ENCODE measurements at places on chromosomes 5 and 9. TPM values are rescaled to one million over a fixed set of nuclear protein-coding genes. Genes with fewer than 3 reads are reported as not detected.
A peak's percentile ranks its signal among the peaks of the same experiment; 100 is the strongest.

GRCh38 chr9:109574061-109574882 lies 76.2 kb upstream of the PTPN3 start:
- no peak for DNase-seq

- no peak for DNase-seq
These were observed 323.7 kb downstream of the ADAMTS6 start for GRCh38 chr5:65157906-65158603.

DNA sequence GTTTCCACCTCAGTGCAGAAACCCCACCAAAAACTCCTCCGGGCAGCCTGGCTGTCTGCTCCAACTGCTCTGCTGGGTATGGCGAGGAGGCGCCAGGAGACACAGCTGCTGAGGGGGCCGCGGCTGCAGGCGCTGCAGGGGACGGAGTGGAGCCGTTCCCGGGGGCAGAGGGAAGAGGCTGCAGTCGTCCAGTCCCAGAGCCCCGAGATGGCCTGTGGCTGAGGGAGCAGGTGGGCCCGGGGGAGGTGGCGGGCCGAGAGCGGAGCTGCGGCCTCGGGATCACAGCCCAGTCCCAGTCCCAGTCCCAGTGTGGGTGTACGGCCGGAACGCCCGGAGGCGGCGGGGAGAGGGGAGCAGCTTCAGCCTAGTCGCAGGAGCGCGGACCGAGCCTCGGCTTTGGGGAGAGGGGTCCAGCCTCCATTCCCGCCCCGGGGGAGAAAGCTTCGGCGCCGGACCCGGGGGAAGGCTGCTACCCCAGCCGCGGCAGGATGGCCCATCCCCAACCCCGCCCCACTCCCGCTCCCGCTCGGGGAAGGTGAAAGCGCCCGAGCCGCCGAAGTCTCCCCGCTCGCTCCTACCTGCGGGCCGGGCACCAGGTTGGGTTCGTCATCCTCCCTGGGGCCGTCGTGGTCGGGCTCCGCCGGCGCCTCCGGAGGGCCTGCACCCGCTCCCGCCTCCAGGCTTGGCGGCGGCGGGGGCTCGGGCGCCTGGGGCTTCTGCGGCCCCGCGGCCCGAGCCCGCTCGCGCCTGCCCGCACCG lies 513 bp downstream of the FAM193B start:
- DNase-seq = peak; percentile 60

DNA sequence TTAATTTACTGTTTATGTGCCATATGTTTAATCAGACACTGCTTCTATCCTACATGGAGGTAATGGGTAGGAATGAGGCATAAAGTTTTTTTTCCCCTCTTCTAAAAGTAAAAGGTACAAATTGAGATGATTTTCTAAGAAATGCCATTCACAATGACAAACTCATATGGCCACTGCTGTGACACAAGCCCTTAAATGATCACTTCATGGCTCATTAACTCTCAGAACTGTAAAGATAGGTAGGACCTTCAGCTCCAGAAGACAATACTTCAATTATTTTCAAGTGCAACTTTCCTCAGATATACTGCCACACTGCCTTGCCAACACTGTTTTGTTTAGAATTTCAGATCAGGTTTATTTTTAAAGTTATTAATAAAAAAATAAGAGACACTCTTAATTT lies 362.9 kb upstream of the ZNF608 start:
- no peak for DNase-seq

DNA sequence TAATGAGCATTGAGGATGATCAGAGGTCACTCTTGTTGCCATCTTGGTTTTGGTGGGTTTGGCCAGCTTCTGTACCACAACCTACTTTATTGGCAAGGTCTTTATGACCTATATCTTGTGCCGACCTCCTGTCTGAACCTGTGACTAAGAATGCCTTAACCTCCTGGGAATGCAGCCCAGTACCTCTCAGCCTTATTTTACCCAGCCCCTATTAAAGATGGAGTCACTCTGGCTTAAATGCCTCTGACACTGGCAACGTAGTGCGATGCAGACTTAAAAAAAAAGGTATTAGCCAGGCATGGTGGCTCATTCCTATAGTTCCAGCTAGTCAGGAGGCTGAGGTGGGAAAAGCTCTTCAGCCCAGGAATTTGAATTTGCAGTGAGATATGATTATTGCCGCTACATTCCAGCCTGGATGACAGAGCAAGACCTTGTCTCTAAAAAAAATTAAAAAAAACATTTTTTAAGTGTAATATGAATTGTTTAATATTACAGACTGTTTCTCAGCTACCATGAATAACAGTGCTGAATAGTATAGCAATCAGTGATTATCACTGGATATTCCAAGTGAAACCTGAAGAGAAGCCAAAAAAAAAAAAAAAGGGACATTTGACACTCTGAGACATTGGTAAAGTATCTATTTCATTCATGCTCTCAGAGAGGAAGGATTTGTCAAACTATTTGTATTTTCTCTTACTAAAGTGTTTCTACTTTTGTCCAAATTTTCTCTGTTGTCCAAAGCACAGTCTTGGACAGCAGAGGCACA lies 18.3 kb upstream of the STOM start:
- DNase-seq = no peak

DNA sequence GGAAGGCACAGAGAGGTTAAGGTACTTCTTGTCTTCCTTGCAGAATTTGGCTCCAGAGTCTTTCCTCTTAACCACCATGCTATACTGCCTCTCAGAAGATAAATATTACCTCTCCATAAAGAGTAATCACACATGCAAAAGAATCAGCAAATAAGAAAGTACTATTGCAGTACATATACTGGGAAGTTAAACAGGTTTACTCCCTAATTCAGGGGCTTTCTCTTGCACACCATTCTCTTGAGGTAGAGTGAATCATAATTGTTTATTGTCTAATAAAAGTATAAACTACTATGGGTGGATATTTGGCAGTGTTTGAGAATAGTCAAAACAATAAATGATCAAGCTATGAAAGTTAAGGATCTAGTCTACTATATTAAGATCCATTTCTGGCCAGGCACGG lies 40.4 kb downstream of the SPINK5 start:
- DNase-seq = no peak

DNA sequence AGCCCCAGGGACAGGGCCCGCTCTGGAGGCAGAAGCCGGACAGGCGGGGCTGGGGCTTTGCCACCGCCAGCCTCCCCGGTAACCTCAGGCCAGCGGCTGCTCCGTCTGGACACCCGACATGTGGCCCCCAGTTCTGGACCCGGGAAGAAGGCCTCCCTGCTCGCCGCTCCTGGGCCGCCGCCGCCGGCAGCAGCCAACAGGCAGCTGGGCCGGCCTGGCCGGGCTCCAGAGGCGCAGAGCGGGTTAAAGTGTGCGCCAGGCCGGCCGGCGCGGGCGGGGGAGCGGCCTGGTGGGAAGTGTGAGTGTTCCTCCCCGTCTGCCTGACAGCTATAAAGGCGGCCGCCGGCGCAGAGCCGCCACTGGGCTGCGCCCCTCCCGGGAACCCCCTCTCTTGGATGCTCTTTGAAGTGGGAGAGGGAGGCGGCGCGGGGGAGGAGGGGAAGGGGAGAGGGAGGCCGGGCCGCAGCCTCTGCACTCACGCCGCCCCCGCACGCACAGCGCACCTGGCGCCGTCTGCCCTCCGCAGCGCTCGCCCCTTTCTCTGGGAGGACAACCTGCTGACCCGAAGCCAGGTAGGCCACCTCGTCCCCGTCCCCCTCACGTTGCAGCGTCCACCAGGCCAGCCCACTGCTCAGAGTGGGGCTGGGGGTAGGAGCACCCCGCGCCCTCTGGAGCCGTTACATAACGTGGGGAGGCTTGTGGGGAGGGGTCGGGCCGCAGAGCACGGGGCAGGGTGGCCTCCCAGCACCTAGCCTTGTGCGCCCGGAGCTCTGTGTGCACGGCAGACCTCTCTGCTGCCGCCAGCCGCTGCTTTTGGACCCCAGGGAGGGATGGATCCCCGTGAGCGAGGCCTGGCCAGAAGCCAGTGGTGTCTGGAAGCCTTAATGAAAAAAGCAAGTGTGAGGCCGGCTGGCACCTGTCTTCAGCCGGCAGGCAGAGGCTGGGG lies at the start of gene ADAMTSL2:
ADAMTSL2 (plus strand) TSS at position 359 of the 946 bp plus-strand sequence. CDS start 2,009 bp downstream, outside the sequence.
- DNase-seq = peak; percentile 91

- DNase-seq = no peak
These were observed 510.5 kb downstream of the RAB3C start for GRCh38 chr5:59093329-59093728.

GRCh38 chr5:112646139-112646936 lies 91.3 kb upstream of the APC start:
- no peak for DNase-seq

- no peak for DNase-seq
These were observed 96.7 kb downstream of the SUSD1 start for GRCh38 chr9:112078432-112078831.

GRCh38 chr5:80223561-80223960 lies 32.3 kb downstream of the SERINC5 start:
- DNase-seq = no peak

GRCh38 chr5:66179297-66180051 lies 35.4 kb downstream of the SREK1 start:
- no peak for DNase-seq

DNA sequence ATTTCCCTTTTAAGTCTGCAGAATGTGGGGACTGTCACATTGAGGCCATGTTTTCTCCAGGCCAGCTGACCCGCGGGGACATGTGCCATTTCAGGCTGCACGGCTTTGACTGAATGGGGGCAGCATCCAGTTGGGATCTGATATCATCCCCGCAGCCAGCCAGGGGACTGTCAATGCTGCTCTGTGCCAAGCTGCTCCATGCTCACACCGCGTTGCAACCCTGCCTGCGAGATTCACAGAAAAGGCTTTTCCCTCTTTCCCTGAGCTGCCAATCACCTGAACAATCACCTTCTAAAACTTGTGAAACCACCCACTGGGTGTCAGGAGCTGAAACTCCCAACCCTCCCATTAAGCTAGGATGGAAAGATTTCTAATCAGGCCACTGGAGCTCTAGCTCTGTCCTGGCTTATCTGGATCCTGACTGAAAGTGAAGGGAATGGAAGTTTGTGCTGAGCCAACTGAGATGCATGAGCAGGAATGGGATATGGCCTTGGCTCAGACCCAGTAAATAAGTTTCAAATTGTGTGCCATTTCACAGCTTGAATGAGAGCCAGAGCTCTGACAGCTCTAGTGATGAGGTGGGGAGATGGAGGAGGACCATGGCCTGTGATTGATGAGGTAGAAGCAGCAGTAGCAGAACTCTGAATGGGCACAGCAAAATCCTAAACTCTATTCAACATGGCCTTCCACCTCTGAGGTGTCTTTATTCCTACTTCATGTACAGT lies 34.5 kb upstream of the ZNF366 start:
- DNase-seq = no peak

GRCh38 chr9:126468141-126468825 lies 141.7 kb downstream of the MVB12B start:
- no peak for DNase-seq

GRCh38 chr9:129761901-129762369 lies 9.1 kb upstream of the PTGES start:
- no peak for DNase-seq

- DNase-seq = no peak
These were observed 11.6 kb upstream of the ABL1 start for GRCh38 chr9:130823435-130823834.

- no peak for DNase-seq
These were observed 26.3 kb downstream of the SLC31A1 start for GRCh38 chr9:113247640-113248039.

DNA sequence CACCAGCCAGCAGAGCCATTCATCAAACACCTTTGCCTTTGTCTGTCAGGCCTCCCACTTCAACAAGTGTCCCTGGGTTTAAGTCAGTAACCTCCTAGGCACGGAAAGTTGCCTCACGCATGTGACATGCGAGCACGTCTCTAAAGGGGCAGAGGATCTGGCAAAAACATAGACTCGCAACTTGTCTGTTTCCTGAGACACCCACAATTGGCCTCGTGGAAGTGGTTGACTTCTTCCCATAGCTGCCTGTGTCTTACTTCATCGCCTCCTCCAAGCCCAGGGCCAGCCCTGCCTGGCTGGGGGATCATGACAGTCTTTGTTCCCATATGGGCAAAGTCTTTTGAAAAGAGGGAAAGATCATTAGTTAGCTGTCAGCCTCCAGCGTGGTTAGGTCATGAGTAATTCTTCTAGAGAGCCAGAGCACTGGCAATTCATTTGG lies 35.5 kb upstream of the GLRX start:
- DNase-seq = peak; percentile 52

DNA sequence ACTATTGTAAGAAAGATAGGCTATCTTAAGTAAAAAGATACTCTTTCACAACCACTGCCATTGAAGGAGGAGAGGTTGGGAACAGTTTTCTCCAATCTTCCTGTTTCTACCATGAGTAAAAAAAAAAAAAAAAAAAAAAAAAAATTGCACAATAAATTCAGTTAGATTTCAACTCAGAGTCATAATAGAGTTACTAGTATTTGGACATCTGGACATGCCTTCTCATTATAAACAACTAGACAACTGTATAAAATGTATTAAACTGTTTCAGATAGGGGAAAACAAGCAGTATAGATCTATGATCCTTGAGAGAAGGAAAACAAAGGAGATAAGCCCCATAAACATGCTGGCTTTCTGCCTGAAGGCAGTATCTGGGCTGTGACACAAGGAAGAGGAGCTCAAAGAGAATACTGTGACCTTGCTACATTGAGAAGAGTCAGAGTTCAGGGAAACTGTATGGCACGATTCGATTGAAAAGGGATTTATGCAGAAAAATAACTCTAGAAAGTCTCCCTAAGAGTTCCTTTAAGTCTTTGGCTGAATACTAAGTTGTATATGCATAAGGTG lies 249.2 kb upstream of the POU5F2 start:
- no peak for DNase-seq

- no peak for DNase-seq
These were observed 22.1 kb downstream of the LRRC70 start for GRCh38 chr5:62600560-62601252.

DNA sequence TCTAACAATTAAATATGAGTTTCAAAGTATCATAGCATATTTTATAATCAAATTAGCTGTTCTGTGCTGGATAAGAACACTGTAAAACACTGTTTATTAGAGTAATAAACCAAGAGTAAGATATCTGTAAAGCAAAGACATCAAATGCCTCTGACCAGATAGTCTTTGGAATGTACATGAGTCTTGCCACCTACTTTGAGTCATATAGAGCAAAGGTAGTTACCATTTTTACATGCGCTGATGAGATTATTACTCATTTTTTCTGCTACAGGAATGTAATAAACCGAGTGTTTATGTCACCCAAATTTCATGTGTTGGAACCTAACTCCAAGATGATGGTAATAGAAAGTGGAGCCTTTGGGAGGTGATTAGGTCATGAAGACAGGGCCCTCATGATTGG lies 654.5 kb downstream of the CETN3 start:
- DNase-seq = no peak

GRCh38 chr9:25427898-25428297 lies 250.3 kb downstream of the TUSC1 start:
- no peak for DNase-seq

Gene CSNK1A1
- total RNA-seq = 214 TPM

Gene GPX8
- total RNA-seq = 4.6 TPM

Gene SLC6A7
- not detected for total RNA-seq

Gene SIT1
- 0.32 TPM for total RNA-seq

Gene TCF7
- total RNA-seq = 3.4 TPM

Gene SMIM33
- not detected for total RNA-seq

Gene BTNL3
- not detected for total RNA-seq

Gene BRINP1
- total RNA-seq = 0.27 TPM

Gene CDKN2B-AS1
- total RNA-seq = 0.17 TPM

Gene RETREG1
- total RNA-seq = 202 TPM

Gene PCDHGC4
- total RNA-seq = 2.5 TPM

Data from left ventricle myocardium superior (tissue), 1 donor.